ENCODE measurements at places on chromosomes 4 and X. TPM values are rescaled to one million over a fixed set of nuclear protein-coding genes. Genes with fewer than 3 reads are reported as not detected.

The IL3RA gene
- 0.31 TPM for total RNA-seq

The MMRN1 gene
- not detected for total RNA-seq

The ZNF518B gene
- total RNA-seq = 3.8 TPM

The POU3F4 gene
- total RNA-seq = not detected

The SUPT20HL2 gene
- total RNA-seq = not detected

The GPR119 gene
- not detected for total RNA-seq

The SOWAHB gene
- 0.05 TPM for total RNA-seq

The BTK gene
- 0.20 TPM for total RNA-seq

The NPY2R gene
- not detected for total RNA-seq
